Stimulated activated CD4-positive, alpha-beta T cell treated with anti-CD3 and anti-CD28 coated beads, Interleukin-4, amount 100 ng/mL, for 1 hour (primary cell): ENCODE measurements at places on chromosomes 3 and 15.

- no peak for DNase-seq
Measured at GRCh38 chr15:53910236-53910849, 67.9 kb upstream of the UNC13C start.

DNA sequence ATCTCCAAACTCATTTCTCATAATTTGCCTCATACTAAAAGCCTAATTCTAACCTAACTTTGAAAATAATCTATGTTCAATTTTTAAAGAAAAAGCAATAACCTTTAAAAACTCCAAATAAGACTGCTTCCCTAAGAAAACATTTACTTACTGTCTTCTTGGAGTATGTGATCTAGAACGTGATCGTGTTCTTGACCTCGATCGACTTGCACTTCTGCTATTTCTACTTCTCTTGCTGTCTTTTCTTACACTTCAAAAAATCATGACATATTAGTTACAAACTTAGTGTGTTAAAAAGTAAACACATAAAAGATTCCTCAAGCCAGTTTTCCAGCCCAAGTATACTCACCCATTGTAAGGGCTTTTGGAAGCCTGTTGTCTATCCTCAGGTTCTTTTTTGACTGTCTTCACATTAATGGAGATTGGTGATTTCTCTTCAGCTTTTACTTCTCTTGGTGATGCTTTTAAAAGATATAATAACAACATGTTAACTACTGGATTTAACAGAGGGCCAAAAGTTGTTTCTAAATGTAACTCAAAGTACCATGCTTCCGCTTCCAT, 10.7 kb downstream of the CCNL1 start:
- DNase-seq = no peak

GRCh38 chr3:45496555-45496954, 98.0 kb upstream of the LIMD1 start:
- no peak for DNase-seq

- no peak for DNase-seq
Measured at GRCh38 chr15:96585484-96586386, 255.2 kb downstream of the NR2F2 start.

DNA sequence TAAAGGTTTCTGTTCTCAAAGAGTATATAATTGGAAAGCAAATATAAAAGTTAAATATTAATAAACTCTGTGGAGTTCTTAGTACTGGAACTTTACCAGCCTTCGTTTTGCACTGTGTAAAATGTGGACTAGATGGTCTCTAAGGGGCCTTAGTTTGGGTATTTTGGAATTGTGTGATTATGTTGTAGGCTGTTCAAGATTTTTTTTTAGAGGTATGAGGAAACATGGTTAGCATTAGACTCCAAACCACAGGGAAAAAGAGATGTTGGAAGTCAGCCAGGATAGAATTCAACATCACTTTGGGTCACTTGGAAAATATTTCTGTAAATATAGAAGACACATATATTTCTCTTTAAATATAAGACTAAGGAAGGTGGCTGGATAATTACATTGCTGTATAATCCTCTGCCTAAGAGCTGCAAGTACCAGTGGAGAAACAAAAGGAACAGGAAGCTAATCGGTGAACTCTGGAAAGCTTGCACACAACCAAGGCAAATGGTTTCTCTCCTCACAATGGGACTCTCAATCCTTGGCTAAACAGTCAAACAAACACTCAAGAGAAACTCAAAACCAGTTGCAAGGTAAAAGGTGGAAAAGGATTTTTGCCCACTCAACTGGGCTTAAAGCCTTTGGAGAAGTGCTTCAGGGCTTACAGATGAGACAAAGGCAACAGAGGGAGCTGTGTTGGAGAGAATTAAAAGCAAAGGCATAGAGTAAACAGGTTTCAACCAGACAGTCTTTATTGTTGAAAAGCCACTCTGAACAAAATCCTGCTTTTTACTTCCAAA, 141.7 kb downstream of the NR1D2 start:
- DNase-seq = no peak
